Stimulated activated CD4-positive, alpha-beta T cell treated with anti-CD3 and anti-CD28 coated beads, TNF-alpha, amount 100 ng/mL, for 4 hours (primary cell): ENCODE measurements at places on chromosomes 3 and 15.

DNA sequence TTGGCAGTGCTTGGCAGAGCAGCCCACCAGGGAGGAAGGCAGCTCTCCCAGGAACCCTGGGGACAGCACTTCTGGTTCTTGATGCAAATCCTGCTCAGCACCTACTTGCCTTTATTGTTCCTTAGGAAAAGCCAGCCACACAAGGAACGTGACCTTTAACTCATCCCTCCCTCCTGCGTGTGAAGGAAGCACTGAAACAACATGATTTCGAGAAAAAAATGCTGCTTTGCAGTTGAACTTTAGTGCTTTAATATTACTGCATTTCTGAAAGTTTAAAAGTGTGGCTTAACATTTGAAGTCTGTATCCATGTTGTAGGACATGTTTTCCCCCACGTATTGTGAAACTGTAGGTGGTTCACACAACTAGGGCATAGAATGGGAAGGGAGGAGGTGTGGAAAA lies 50.4 kb upstream of the CTNNB1 start:
- no peak for DNase-seq

DNA sequence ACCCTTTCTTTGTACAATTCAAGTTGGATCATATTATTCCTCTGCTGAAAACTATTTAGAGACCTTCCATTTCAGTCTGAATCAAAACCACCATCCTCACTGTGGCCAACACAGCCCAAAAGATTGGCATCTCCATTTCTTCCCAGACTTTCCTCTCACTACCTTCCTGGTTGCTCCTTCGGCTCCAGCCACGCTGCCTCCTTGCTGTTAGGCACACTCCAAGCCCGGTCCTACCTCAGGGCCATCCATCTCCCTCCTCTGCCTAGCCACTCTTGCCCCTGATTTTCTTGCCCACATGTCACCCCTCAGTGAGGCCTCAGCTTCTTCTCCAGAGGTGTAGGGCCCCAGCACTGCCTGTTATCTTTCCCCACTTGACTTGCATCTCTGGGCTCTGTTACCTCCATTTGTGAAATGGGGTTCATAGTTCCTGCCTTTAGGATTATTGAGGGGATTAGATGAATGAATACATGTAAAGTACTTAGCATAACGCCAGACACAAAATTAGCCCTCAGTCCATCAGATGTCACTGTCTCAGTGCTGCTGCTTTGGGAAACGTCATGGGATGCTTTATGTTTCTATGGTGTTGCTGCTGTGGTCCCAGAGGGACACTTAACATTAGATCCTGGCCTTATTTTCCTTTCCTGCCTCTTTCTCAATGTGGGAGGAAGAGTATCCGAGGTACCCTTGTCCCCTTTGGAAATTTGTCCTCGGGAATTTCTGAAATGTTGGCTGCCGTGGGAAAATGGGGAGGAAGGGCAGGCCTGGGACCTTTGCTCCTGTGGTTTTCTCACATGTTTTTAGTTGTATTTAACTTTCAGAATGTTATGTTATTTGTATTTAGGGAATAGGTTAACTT lies 31.3 kb downstream of the SNRK start:
- no peak for DNase-seq

DNA sequence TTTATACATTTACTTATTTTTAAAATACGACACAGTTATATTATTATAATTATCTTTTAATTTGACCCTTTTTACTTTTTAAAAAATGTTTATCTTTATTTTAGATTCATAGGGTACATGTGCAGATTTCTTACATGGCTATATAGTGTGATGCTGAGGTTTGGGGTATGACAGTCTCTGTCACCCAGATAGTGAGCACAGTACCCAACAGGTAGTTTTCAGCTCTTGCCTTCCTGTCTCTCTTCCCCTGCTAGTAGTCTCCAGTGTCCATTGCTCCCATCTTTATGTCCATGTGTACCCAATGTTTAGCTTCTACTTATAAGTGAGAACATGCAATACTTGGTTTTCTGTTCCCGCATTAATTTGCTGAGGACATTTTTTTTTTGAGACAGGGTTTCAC lies 21.8 kb upstream of the KCNMB2 start:
- DNase-seq: no peak

GRCh38 chr3:157174290-157174648 lies 14.3 kb upstream of the CCNL1 start:
- no peak for DNase-seq

GRCh38 chr3:151145713-151146070 lies 57.3 kb downstream of the GPR171 start:
- DNase-seq: no peak

DNA sequence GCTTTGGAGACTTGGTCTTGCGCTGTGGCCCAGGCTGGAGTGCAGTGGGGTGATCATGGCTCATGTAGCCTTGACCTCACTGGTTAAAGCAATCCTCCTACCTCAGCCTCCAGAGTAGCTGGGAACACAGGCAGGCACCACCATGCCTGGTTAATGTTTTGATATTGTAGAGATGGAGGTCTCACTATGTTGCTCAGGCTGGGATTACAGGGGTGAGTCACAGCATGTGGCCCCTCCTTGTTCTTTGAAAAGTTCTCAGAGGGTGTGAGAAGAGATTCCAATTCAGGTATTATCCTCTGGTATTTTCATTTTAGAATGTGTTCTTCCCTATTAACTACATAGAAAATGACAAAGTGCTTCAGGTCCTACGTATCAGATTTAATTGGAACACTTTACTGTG lies 51.9 kb upstream of the RPL32 start:
- no peak for DNase-seq

GRCh38 chr3:155785662-155786295 lies 20.3 kb downstream of the C3orf33 start:
- no peak for DNase-seq

DNA sequence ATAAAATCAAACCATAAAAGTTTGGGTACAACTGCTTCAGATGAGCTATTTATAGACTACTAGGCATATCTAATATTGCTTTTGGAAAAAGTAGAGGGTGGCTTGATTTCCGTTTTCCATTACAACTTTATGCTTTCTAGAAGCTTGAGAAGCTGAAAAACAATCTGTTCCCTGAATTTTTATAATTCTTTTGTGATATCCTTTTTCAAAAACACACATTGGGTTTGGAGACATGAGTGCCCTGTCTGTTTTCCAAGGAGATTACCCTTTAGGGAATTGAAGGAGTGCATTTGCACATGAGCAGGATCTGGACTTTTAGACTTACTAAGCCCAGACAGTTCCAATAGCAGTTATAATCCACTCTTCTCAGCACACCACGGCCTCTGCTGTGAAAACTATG lies 49.5 kb upstream of the FILIP1L start:
- no peak for DNase-seq

- DNase-seq: no peak
Measured at GRCh38 chr3:52742418-52743041, 28.2 kb downstream of the NEK4 start.

- no peak for DNase-seq
Measured at GRCh38 chr3:12839156-12839946, 2.0 kb downstream of the RPL32 start.

- no peak for DNase-seq
Measured at GRCh38 chr3:172376881-172377280, 71.4 kb downstream of the GHSR start.

DNA sequence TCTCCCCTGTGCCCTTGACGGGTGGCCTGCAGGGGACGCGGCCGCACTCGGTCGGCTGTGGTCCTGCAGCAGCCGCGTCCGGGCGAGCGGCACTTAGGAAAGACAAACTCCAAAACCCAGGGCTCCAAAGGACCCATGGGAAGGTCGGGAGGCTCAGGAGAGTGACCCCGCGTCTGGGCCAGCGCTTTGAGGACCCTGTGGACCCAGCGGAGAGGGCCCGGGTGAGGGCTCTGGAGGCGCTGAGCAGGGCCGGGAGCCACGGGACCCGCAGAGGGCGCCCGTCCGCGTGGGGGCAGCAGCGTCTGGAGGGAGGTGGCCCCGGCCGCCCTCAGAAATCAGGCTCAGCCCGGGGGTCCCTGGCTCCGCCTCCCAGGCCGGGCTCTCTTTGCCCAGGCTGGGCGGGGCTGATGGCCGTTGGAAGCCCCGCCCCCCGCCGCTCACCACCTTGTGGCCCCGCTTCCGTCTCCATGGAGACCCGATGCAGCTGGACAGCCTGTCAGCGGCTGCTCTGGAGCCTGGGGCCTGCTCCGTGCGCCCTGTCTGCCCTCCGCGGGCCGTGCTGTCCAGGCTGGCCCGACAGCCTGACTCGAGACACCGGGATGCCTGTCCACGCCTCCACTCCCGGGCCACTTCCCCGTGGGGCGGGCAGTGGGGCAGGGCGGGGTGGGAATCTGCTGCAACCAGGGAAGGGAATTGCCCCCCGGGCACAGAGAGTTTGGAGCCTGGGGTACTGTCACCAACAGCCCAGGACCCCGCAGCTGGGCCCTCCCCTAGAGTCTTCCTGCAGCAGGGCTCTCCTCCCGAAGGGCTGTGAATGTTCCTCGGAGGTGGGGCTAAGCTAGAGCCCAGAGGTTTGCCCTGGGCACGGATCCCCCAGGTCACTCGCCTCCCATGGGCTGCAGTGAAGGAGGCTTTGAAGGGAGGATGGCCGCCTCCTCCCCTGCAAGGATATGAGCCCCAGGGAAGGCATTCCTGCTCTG lies 34.8 kb upstream of the RPL32 start:
- DNase-seq: no peak

- no peak for DNase-seq
Measured at GRCh38 chr3:179949412-179949811, 87.3 kb downstream of the PEX5L start.

GRCh38 chr15:90259524-90259923 lies 5.9 kb upstream of the NGRN start:
- no peak for DNase-seq

GRCh38 chr3:57060089-57060821 lies at the start of gene SPATA12:
Gene SPATA12, plus strand, starts transcription at chr3:57060664. Its CDS starts 13,031 bp downstream, at chr3:57073695.
- no peak for DNase-seq

DNA sequence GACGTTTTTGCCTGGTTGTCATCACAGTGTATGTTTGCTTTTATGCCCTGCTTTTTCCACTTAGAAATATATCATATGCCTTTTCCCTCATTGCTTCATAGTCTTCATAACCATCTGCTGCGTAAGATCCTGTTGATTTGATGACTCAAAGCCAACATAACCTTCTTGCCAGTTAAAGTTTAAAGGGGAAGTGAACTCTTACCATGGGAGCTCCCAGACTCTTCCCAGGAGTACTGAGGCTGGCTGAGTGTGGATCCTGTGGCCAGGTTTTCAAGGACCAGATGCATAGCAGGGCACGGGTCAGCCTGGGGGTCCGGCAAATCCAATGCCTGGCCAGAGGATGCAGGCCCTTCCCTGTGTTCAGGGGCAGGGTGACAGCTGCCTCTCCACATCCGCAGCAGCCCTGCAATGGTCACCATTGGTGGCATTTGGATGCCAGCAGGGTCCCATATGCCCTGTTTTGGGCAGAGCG lies 42.0 kb upstream of the SACM1L start:
- DNase-seq: no peak

DNA sequence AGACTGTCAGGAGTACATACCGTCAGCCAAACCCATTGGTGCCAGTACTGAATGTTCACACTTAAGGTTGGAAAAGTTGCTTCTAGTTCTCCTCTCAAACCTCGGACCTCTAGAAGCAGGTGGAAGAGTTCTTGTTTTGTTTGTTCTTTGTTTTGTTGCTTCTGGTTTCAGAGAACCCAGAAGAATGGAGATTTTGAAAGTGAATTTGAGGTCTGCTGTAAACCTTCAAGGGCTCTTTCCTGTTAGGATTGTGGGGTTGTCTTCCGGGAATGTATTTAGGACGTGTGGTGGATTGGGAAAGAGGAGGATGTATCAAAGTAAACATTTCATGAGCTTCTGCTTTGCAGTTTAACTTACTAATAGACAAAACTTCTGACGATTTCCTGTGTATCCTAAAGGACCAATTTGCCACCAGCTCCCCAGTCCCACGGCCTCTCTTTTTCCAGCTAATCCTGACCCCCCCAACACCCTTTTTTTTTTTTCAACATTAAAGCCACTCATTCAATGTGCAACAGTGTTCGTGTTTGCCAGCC lies 50.3 kb downstream of the FILIP1L start:
- no peak for DNase-seq

GRCh38 chr3:31695280-31696008 lies 162.7 kb downstream of the STT3B start:
- DNase-seq: no peak

DNA sequence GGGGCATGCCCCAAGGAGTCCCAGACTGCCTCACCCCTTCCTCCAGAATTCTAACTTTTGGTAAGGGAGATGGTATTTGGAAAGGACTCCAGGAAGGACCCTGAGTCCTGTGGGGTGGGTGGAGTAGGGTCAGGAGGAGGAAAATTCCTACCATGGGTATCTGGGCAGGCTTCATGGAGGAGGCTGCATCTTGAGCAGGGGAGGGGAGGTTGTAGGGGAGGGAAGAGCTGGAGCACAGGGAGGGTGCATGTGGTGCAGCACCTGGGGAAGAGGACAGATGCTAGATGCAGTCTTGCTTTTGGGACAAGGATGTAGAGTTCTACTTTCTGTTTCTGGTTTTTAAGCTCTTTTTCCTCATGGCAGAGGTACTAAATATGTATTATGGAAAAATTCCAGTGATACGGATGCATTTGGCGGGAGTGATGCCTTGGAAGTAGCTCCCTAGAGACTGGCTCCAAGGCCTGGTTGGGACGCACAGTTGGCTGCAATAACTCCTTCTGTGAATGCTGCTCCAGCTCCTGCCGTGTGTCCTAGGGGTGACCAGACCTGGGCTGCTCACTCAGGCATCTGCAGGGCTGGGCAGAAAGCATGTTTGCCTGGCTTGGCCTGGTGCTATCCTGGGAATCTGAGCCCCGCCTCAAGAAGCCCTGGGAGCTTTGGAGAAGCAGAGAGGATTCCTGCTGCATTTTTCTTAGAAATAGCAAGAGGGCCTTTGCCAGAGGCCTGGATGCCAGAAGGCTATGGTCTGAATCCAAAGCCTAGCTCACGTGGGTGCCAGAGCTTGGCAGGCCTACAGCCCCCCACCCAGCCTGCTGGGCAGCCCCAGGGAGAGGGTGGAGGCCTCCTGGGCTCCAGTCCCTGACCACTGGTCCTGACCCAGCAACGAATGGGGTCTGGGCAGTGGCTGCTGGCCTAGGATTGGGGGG lies 10.1 kb downstream of the SEMA3F start:
- no peak for DNase-seq

DNA sequence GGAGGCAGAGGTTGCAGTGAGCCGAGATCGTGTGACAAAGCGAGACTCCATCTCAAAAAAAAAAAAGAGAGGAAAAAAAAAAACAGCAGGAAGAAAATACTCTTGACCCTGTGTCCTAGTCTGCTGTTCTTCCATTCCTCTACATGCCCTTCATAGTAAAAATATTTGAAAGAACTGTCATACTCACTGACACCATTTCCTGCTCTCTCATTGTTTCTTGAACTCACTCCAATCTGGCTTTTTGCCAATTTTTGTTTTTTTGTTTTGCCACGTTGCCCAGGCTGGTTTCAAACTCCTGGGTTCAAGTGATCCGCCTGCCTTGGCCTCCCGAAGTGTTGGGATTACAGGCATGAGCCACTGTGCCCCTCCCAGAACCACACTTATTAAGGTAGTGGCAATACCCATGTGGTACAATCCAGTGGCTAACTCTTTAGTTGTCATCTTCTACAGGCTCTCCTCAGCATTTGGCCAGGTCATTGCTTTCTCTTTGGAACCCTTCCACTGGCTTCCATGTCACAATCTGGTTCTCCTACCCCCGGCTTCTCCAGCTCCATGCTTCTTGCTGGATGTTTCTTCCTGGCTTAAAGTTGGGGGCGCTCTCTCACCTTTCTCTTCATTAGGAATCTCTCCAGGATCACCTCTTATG lies 238.2 kb upstream of the C2CD4B start:
- no peak for DNase-seq

GRCh38 chr3:194007592-194008337 lies 128.2 kb upstream of the HES1 start:
- no peak for DNase-seq

GRCh38 chr3:73493543-73494308 lies 131.0 kb downstream of the PDZRN3 start:
- no peak for DNase-seq
